Activated naive CD8-positive, alpha-beta T cell treated with anti-CD3 and anti-CD28 coated beads for 36 hours (primary cell): ENCODE measurements at places on chromosomes 6 and 20. TPM values are rescaled to one million over a fixed set of nuclear protein-coding genes. Genes with fewer than 3 reads are reported as not detected.

GRCh38 chr6:143505537-143505936, 6.0 kb downstream of the FUCA2 start:
- DNase-seq, result no peak

DNA sequence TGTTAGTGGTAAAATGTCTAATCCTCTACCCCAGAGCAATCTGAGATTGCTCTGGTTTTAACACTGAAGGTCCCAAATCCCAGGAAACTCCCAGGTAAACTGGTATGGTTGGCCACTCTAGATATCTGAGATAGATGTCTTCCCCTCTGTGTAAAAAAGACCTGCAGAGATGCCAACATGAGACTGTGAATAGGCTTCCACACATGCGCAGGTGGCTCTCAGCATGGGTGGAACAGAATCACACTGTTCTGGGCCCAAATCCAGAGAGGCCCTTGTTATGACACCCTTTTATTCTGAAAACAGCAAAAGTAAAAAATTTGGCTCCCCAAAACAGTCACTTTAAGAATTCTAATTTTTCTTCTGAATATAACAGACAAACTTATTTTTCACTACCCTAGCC, 88.7 kb upstream of the BMP5 start:
- no peak for DNase-seq

- DNase-seq, result no peak
These were observed 201.0 kb downstream of the LRFN2 start for GRCh38 chr6:40386200-40386599.

DNA sequence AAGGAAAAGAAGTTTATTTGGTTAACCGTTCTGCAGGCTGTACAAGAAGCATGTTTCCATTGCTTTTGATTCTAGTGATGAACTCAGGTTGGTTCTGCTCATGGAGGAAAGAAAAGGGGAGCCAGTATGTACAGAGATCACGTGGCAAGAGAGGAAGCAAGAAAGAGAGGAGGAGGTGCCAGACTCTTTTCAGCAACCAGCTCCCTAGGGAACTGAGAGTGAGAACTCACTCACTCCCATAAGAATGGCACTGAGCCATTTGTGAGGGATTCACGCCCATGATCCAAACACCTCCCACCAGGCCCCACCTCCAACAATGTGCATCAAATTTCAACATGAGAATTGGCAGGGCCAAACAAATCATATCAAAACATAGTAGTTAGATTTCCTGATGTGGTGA, 649.1 kb downstream of the EPM2A start:
- DNase-seq, result no peak

GRCh38 chr6:44332585-44332984, 9.9 kb upstream of the SPATS1 start:
- DNase-seq, result no peak

GRCh38 chr20:62832212-62832922, 15.5 kb downstream of the COL9A3 start:
- DNase-seq, result peak; percentile 54

TFAP2B gene
- not detected for total RNA-seq

BACH2 gene
- total RNA-seq, result 73.1 TPM

PHACTR3 gene
- total RNA-seq, result not detected
